ENCODE measurements at places on chromosomes 1 and 21. TPM values are rescaled to one million over a fixed set of nuclear protein-coding genes. Genes with fewer than 3 reads are reported as not detected.

The SLC30A10 gene
- not detected for total RNA-seq

DNA sequence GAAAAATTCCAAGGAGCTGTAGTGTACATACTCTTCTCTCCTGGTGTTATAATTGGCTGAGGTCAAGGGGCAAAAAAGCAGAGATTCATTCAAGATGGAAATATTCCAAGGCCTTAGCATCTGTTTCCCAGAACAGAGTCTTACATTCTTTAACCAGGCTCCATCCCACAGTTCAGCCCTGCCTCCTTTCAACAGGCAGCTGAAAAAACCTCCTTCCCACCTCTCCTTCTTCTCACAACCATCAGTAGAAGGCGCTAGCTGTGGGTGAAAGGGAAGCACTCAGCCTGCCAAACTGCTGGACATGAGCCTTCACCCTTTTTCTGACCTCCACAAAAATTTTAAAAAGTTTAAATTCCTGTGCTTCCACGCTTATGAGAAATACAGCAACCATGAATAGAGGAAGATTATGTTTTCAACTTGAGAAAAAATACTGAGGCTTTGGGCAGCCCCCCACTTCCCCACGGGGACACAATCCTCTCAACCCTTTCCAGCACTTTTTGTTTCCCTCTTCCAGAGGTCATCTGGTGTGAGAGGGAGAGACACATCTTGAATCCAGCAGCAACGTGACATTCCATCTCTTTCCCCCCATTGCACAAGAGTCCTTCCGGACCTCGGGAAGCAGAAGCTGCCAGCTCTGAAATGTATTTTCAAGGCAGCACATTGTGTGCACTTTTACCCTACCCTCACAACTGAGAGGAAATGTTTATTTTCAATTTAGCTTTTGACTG, 43.2 kb upstream of the FMO2 start:
- no peaks in the 10 kb centered on the region for H3K36me3 ChIP-seq
- no peak overlapping the region for H3K27ac ChIP-seq
- peaks cover 7% of the 10 kb centered on the region for H3K27me3 ChIP-seq
- no peak for DNase-seq
- H3K4me1 ChIP-seq = no peaks in the 10 kb centered on the region

- H3K36me3 ChIP-seq = peaks cover 2% of the 10 kb centered on the region
- H3K4me1 ChIP-seq = peaks cover 47% of the 10 kb centered on the region
- peaks cover 30% of the 10 kb centered on the region for H3K27me3 ChIP-seq
- H3K4me3 ChIP-seq = peak overlapping the region; percentile 71
- H3K27ac ChIP-seq = peak overlapping the region; percentile 19
Measured at GRCh38 chr21:31557421-31558188, 101.9 kb upstream of the SOD1 start.

- no peaks in the 10 kb centered on the region for H3K36me3 ChIP-seq
- no peak for DNase-seq
- H3K4me3 ChIP-seq = no peak overlapping the region
- H3K4me1 ChIP-seq = no peaks in the 10 kb centered on the region
- H3K27ac ChIP-seq = no peak overlapping the region
Measured at GRCh38 chr1:187948170-187948794, 1119.5 kb downstream of the PLA2G4A start.

DNA sequence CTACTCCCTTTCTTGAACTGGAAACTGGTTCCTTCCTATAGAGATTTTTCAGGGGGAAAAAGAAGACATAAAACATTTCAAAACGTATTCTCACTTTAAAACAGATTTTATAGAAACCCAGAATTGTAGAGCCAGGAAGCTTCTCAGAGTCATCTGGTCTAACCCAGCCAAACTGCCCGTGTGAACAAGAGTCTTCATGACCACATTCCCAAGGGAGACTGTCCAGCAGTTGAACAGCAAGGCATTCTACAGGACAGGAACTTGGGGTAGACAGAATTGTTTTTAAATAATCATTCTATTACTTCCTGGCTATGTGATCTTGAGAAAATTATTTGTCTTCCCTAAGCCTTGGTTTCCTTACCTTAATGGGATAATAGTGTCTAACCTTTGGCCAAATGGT, 163.5 kb upstream of the IVNS1ABP start:
- DNase-seq = no peak
- no peak overlapping the region for H3K27ac ChIP-seq
- no peak overlapping the region for H3K4me3 ChIP-seq
- no peaks in the 10 kb centered on the region for H3K27me3 ChIP-seq
- no peaks in the 10 kb centered on the region for H3K4me1 ChIP-seq
- H3K36me3 ChIP-seq = no peaks in the 10 kb centered on the region

Data from activated CD4-positive, alpha-beta T cell treated with anti-CD3 and anti-CD28 coated beads for 36 hours (primary cell).